ENCODE measurements at places on chromosomes 2 and 18.

GRCh38 chr2:47158576-47158975 is 3.5 kb upstream of the STPG4 start:
- DNase-seq: no peak

- no peak for DNase-seq
These were observed 23.0 kb downstream of the LYPD6 start for GRCh38 chr2:149353421-149353820.

DNA sequence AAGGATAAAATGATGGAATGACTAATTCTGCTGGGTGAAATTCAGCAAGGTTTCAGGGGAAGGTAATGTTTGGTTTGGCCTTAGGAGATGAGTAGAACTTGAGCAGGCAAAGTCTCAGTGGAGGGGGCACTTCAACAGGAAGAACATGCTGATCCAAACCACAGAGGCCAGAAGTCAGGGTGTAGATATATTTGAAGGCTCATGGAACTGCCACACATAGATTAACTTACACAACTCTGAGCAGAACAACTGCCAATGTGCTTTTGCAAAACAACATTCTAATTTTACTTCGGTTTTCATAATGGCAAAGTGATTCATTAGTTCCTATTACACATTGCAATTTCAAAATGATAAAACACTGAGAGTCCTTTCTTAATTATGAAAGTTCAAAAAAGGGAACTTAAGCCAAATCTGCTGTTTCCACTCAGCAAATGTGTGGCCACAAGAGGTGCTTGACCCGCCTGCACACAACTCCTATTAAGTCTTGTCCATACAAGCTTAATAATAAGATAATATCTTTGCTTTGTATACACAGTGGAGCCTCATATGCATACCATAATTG is 284.8 kb downstream of the MREG start:
- no peak for DNase-seq

- peak; percentile 40 for DNase-seq
These were observed 150.6 kb downstream of the MYCN start for GRCh38 chr2:16090650-16091575.

- no peak for DNase-seq
These were observed 18.2 kb downstream of the GNLY start for GRCh38 chr2:85712336-85712735.

- DNase-seq: peak; percentile 55
These were observed 45.9 kb upstream of the FAM117B start for GRCh38 chr2:202588647-202589581.

DNA sequence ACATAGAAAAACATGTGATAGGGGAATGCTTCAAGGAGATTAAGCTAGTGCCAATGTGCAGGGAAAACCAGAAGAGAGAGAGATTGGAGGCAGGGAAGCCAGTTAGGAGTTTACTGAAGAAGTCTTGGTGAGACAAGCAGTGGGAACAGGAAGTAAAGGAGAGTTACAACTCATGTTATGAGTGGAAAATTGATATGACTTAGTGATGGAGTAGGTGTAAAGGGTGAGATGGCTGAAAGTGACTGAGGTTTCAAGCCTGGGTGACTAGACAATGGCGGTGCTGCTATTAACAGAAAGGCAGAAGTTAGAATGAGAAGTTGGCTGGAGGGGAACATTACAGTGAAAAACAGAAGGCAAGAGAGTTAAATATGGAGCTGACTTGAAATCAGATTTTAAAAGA is 16.5 kb downstream of the DOK1 start:
- no peak for DNase-seq

- DNase-seq: no peak
These were observed 72.8 kb downstream of the CMPK2 start for GRCh38 chr2:6792883-6793282.

GRCh38 chr2:9287400-9288045 is 80.9 kb downstream of the ASAP2 start:
- no peak for DNase-seq
